ENCODE measurements at places on chromosomes 13 and 19.

- no peak for DNase-seq
Observed at GRCh38 chr13:32252812-32253438, 62.2 kb downstream of the ZAR1L start.

GRCh38 chr19:35509018-35509652 is 4.3 kb downstream of the DMKN start:
- no peak for DNase-seq

DNA sequence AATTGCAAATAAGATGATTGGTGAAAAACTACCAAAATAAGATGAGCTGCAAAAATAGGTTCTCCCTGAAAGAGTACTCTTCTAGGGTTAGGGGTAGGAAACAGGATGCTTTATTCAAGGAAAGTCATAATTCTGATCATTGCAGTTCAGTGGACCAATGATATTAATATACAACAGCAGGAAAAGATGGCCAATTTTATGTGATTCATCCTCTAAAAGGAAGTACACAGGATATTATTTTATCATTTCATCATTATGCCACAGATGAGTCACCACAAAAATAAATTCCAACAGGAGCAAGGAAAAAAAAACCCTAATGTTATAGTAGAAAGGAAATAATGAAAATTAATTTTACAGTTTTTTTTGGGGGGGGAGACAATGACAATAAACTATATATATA is 205.0 kb downstream of the NALCN start:
- no peak for DNase-seq

GRCh38 chr19:50556282-50557008 is 11.8 kb downstream of the LRRC4B start:
- DNase-seq: peak; percentile 64

GRCh38 chr13:32029684-32030083 is 1.9 kb upstream of the FRY start:
- DNase-seq: no peak

- no peak for DNase-seq
Observed at GRCh38 chr13:23551213-23552008, 18.8 kb upstream of the TNFRSF19 start.

GRCh38 chr19:37148214-37148613 is 24.3 kb downstream of the ZNF585A start:
- DNase-seq: no peak

DNA sequence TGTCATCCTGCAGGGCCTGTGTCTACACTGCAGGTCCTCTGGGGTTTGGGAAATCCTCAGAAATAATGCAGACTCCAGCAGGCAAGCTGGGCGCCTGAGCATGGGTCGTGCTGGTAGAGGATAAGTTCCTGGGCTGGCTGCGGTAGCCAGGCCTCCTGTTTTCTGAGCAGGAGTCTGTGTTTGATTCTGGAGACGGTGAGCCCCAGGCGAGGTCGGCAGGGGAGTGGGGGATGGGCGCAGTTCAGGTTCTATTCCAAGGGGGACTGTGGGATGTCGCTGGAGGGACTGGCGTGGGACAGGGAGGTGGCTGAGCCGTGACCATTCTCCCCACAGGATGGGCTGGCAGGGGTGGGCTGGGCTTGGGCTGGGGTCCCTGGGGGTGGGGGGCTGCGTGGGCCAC is 154.7 kb downstream of the KDM4B start:
- no peak for DNase-seq

GRCh38 chr19:33825556-33825955 is 28.9 kb downstream of the KCTD15 start:
- no peak for DNase-seq

DNA sequence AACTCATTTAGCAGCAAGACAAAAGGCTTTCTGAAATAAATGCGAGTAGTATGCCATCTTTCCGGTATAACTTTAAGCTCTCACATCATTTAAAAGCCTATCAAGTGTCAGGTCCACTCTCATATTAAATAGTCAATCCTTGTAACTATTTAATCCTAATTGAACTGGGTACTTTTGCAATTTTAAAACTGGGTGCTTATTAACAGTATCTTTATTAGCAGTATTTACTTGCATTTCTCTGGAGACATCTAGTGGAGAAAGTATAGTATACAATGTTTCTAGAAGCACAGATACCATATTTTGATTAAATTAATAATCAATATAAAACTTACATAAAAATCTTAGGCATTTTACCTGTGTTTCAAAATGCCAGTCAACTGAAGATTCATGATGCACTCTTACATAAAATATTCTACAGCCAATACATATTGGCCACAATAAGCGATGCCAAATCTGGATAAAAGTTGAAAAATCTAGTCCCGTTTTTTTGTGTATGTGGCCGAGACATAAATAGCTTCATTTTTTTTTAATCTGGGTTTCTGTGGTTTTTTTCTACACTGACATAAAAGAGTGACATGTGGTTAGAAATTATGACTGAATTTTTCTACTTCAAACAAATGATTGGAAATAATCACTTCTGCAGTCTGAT is 4.3 kb upstream of the POSTN start:
- DNase-seq: no peak

- DNase-seq: no peak
Observed at GRCh38 chr19:7602935-7603497, 7.4 kb downstream of the CAMSAP3 start.

GRCh38 chr13:87035526-87035925 is 635.6 kb upstream of the SLITRK5 start:
- no peak for DNase-seq

- DNase-seq: no peak
Observed at GRCh38 chr13:44294876-44295275, 78.7 kb upstream of the SERP2 start.

GRCh38 chr19:18850471-18851375 is 19.0 kb downstream of the UPF1 start:
- no peak for DNase-seq

- no peak for DNase-seq
Observed at GRCh38 chr13:41516760-41517159, 59.4 kb downstream of the RGCC start.

DNA sequence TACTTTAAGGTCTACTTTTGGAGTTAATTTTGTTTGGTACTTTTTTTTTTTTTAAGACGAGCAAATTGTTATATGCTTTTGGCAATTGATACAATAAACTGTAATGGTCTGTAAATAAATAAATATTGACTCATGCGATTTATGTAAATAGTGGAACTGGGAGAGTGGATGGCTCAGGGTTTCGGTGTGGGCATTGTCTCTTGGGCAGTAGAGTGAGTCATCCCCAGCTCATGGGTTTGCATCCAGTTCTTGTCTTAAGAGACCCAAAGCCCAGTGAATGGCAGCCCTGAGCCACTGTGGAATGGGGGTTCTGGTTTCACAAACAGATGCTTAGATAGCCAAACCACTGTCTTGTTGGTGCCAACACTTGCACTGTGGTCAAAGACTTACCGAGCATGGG is 33.0 kb downstream of the FGF9 start:
- no peak for DNase-seq

DNA sequence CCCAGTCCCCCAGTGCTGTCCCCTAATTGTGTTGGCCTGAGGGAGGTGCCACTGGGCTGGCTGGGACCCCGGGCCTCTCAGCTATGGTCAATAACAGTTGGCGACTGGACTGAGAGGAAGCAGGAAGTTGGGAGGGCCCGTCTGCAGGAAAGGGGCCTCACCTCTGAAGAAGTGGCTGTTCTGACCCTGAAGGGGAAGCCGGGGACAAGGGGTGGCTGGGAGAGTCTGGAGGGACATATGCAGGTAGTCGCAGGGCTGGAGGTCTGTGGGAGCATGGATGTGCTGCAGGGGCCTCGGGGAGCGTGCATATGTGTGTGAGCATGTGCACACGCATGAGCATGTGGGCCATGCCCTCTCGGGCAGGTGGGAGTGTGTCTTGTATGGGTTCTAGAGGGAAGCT is 5.9 kb downstream of the PKN1 start:
- no peak for DNase-seq

- no peak for DNase-seq
Observed at GRCh38 chr13:70171151-70171550, 62.9 kb upstream of the KLHL1 start.

GRCh38 chr13:20121159-20121525 is 39.7 kb downstream of the GJA3 start:
- DNase-seq: no peak

DNA sequence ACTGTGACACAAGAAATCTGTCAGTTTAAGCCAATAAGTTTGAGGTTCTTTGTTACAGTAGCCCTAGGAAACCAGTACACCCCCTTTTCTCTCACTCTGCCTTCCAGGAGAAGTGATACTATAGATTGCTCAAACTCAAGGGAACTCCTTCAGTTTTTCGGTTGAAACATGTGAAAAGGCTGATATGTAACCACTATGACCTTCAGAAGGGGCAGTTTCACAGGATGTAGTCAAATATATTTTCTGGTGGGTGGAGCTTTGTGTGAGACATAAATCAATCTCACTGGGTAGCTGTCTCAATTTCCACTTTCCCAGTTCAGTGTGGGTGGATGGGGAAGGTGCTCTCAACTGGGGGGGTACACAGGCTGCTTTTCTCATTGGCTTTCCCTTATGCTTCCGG is 41.7 kb downstream of the HTR2A start:
- no peak for DNase-seq

DNA sequence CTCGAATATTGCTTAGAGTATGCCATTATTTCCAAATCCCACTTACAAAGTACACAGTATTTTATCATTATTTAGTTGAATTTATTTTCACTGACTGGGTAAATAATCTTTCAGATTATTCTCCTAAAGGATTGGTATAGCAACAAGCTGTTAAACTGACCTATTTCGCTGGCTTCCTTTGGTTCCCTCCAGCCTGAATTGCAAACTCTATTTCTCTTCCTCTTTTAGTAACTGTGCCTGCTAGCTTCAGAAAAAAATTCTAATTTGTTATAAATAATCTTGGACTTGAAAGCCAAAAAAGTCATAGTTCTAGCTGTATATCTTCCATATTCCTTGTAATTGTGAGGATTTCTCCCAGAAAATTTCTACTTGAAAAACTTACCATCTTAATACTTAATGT is 15.0 kb upstream of the CCNA1 start:
- DNase-seq: no peak

DNA sequence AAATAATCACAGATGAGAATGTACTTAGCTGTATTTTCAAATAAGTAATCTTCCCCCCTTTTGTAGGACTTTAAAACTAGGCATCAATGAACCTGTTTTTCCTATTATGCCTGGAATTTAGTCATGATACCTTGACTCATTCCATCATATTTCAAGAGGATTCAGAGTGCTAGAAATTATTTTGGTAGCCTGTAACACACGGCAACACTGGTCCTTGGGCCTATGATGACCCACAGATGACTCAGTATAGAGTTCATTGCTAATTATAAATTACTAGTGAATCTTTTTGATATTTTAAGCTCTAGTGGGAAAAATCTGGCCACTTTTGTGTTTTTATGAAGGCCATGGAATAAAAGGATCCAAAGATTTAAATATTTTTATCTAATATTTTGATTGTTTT is 26.0 kb upstream of the GARRE1 start:
- DNase-seq: no peak

DNA sequence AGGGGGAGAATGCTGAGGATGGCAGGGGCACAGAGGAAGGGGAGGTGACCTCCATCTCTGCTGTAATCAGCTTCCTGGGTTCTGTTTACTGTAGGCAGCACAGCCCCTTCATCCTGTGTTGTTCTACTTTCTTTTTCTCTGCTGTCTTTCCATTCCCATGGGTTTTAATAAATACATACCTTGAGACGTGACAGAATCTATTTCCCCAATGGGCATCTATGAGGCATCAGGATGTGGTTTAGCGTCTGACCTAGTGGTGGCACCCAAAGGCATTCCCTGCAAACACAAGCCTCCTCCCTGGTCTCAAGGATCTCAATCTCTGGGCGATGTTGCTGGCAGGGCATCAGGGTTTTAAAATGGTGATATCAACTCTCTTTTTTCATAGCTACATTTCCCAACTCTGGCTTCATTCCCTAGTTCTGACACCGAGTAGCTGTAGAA is 60.8 kb downstream of the ALOX5AP start:
- no peak for DNase-seq

DNA sequence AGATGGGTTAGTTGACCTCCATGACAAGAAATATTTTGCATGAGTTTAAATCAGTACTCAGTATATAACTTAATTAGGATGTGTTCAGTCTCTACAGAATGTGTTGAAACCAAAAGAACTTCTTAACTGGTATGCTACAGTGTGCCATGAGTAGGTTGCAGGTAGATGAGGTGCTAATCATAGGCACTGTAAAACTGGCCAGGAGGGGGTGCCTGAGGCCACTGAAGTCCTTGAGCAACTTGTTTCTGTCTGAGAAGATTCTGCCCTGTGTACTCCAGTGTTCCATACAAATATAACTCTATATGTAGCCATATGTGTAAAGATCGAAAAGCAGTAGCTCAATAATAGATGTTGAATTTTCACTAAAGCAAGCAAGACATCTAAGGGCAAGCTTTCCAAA is 549.2 kb upstream of the KLF12 start:
- no peak for DNase-seq

- no peak for DNase-seq
Observed at GRCh38 chr19:46932346-46932745, 71.5 kb downstream of the ARHGAP35 start.

- no peak for DNase-seq
Observed at GRCh38 chr13:51804295-51805172, 571 bp upstream of the DHRS12 start.

All from stimulated activated CD8-positive, alpha-beta memory T cell treated with anti-CD3 and anti-CD28 coated beads, Interleukin-7, amount 100 ng/mL, for 24 hours (primary cell).